Kidney epithelial cell (primary cell): ENCODE measurements at places on chromosomes 13 and 19.

GRCh38 chr13:47114030-47114429 is 217.2 kb upstream of the HTR2A start:
- DNase-seq = peak; percentile 56

DNA sequence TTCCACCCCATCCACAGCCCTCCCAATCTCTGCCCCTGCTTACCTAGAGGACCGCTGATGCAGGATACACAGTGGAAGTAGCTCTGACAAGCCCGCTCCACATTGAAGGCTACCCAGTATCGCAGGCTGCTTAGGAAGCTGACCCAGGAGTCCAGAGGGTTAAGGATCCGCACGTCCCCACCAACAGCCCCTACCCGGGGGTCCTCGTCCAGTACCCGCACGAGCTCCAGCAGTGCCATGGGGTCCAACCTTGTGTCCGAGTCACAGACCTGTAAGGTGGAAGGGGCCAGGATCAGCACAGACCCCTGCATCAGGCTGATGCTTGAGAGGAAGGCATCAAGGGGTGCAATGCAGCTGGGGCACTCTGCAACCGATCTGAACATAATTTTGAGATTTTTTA is 6.9 kb downstream of the HAS1 start:
- DNase-seq = no peak

DNA sequence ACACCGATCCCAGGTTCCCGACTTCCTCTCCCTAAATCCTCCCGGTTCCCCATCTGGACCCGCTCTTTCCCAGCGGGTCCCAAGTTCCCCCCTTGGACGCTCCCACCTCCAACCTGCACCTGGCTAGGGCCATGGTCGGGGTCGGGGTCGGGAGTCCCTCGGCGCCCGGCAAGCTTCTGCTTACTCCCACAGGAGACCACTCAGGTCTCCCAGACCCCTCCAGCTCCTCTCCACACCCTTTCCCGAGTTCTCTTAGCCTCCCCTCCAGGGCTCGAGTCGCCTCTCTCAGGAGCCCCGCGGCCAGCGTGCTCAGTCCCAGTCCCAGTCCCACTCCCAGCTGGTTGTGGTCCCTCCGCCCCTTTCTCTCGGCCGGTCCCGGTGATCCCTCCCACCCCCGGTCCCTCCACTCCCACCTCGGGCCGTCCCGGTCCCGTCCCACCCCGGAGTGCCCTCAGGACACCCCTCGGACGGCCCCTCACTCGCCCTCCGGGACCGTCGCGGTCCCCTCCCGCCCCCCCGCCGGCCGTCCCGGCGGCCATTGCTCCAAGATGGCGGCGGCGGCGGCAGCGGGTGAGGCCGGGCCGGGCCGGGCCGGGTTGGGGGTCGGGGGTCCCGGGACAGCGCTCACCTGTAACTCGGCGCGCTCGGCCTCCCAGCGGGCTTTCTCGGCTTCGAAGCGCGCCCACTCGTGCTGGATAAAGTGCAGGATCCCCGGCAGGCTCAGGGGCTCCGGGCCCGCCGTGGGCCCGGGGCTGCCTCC is at the start of gene FKRP:
Gene FKRP, plus strand, starts transcription at position 537 of the 760 bp plus-strand sequence. CDS start 9,394 bp downstream, outside the sequence.
- DNase-seq = no peak

- no peak for DNase-seq
These were observed 53.0 kb upstream of the CSNK1A1L start for GRCh38 chr13:37158481-37158880.

- DNase-seq = no peak
These were observed 43.3 kb downstream of the SPATA13 start for GRCh38 chr13:24203811-24204210.

GRCh38 chr19:56692206-56692895 is 20.8 kb upstream of the ZNF835 start:
- no peak for DNase-seq

- DNase-seq = peak; percentile 73
These were observed 1227.4 kb upstream of the PCDH20 start for GRCh38 chr13:62643007-62643483.

- no peak for DNase-seq
These were observed 4.0 kb downstream of the EMP3 start for GRCh38 chr19:48329167-48329891.
